ENCODE measurements at places on chromosomes 3 and 15.
A peak's percentile ranks its signal among the peaks of the same experiment; 100 is the strongest.

DNA sequence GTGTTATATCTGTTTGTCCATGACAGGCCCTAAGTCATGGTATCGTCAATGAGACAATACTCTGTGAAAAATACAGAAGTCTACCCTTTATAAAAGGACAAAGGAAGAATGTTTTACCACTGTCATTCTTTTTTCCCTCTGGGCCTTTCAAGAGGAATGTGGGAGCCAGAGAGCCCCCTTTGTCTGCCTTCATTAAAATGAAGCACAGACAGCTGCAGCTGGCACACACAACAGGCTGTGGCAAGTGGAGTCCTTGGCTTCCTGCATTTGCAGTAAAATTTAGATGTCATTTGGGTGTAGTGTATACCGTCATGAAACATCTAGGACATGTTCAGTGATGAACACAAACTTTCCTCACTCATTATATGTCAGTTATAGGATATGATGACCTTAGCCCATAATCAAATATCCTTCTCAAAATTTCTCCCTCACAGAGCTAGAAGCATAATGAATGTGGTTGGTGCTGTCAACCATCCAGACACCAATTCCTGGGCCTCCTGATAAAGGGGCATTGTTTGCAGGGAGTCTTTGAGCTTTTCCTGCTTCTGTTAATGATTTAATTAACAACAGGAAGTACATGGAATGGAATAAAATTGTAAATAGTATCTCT is 76.4 kb downstream of the DHX36 start:
- DNase-seq = no peak

GRCh38 chr15:67037694-67038093 is 27.7 kb upstream of the SMAD3 start:
- DNase-seq = no peak

DNA sequence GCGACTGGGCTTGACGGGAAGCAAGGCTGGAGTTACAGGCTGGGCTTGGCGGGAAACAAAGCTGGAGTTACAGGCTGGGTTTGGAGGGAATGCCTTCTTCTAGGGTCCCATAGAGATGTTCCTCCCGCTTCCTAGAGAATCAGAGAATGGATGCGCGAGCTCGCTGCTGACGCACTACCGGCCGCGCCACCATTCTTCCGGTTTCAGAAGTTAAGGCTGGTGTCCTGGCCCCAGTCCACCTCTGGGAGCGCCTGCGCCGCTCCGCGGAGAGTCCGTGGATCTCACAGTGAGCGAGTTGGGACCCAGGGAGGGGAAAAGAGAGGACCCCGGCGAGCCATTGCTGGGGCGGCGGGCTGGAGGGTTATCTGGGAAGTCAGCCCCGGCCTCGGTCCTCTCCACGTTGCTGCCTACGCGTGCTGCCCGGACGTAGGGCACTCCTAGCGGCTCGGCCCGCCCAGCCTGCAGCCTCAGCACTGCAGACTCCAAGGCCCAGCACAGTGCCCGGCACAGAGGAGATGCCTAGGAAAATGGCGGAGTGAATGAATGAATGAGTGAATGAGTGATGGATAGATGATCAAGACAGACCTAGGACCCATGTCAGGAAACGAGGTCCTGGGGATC is at the start of gene ZNF502:
Gene ZNF502 (plus strand): TSS at position 206 of the 621 bp plus-strand sequence. CDS start 7,602 bp downstream, outside the sequence.
- peak; percentile 17 for DNase-seq

DNA sequence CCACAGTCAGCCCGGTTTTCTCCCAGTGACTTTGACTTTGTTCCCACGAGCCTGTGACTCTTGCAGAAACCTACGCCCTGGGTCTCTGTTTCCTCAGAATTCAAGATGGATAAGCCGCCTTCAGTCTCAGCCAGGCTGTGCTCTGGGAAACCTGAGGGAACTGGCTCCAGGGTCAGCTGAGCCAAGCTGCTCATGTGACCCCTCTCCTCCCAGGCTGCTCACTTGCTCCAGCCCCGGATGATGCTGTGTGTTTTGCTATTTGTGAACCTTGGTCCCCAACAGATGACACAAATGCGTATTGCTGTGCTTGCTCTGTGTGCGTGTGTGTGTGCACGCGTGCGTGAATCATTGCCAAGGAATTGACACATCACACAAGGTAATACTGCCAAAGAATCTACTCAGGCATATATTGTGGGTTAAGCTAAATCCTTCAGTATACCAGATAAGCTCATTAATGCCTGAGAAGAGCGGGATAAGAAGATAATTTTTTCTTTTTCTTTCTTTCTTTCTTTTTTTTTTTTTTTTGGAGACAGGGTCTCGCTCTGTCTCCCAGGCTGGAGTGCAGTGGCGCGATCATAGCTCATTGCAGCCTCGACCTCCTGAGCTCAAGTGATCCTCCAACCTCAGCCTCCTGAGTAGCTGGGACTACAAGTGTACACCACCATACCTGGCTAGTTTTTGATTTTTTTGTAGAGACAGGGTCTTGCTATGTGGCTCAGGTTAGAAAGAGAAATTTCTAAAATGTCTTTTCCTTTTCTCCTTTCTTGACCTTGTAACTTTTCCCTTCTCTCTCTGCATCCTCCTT is 29.2 kb upstream of the UMPS start:
- no peak for DNase-seq

DNA sequence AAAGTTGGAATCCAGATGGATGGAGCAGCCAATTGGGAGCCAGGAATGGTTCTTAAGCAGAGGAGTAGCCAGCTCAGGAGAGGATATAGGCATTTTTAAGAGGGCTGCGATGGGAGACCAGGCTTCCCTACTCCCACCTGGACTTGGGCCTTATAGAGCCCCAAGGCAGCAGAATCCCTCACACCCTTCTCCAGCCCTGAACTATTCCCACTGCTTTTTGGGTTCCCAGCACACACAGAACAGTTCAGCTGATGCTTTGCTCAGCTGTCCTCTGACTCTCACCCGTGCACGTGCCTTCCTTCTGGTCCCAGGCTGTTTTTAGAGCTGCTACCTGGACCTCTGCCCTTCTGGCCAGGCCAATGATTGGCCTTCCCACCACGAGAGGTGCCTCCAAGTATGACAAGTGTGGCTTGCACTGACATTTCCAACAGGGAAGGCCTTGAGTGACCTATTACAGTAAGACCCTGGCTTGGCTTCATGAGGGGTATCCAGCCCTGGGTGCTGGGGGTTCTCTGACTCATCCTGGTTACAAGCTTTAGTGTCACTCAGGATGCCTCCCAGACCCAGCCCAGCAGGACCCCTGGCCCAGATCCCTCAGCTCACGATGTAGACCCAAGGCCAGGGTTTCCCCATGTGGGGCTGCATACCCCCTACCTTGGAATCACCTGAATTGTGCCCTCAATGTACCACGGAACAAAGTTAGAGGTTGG is 25.2 kb downstream of the NOX5 start:
- no peak for DNase-seq

GRCh38 chr15:56251315-56252095 is 7.8 kb upstream of the RFX7 start:
- no peak for DNase-seq

DNA sequence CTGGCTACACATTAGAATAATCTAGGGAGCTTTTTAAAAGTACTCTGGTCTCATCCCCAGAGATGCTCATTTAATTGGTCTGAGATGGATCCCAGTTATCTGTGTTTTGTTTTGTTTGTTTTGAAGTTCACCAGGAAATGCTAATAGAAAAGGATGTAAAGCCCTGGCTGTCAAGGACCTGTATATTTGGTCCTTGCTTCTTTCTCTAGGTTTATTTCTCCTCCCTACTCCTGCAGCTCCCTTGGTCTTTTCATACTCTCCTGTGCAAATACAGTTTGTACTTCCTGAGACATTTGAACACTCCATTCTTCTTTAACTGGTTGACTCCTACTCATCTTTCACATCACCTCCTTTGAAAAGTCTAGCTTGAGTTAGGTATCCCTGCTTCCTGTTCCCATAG is 3.3 kb downstream of the PIK3CA start:
- DNase-seq = no peak
